ENCODE measurements at places on chromosomes 2 and 18.

- no peak for DNase-seq
These were observed 11.3 kb downstream of the NCL start for GRCh38 chr2:231452799-231453508.

DNA sequence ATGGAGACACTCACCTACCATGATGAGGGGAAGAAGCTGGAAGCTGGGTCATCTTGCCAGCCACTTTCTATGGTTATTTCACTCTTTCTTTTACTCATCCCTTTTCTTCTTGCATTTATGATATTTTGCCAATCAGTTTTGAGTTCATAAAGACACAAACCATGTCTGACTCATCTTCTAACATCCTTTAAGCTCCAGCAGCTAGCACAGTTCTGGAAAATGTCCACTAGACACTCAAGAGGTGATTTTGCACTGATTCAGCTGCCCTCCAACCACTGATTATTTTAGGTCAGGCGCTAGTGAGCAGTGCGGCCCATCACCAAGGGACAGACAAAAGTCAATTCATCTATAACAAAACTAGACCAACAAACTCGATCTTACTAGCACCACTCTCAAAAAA is 537.1 kb upstream of the ID2 start:
- peak; percentile 50 for DNase-seq

GRCh38 chr2:206396211-206396610 is 47.1 kb upstream of the ADAM23 start:
- no peak for DNase-seq

GRCh38 chr2:57373530-57373929 is 673.1 kb upstream of the VRK2 start:
- peak; percentile 84 for DNase-seq

GRCh38 chr2:232295971-232296370 is 82.6 kb upstream of the ALPP start:
- no peak for DNase-seq

DNA sequence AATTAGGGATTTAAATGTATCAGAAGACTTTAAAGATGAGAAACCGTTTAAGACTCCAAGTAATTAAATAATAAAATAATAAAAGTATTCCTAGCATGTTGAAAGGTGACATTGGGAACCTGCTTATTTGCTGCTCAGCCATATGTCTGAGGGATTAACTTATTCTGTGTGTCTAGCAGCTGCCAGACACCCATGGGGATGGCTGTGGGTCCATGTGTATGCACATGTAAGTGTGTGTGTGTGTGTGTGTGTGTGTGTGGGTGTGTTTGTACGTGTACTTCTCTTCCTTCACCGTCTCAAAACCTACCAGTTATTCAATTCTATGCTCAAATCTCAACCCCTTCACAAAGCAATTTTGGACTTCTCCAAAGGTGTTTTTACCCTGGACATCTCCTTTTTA is 124.5 kb downstream of the SETBP1 start:
- DNase-seq: no peak
